T1000 (cell line): ENCODE measurements at places on chromosomes 16 and 17.

DNA sequence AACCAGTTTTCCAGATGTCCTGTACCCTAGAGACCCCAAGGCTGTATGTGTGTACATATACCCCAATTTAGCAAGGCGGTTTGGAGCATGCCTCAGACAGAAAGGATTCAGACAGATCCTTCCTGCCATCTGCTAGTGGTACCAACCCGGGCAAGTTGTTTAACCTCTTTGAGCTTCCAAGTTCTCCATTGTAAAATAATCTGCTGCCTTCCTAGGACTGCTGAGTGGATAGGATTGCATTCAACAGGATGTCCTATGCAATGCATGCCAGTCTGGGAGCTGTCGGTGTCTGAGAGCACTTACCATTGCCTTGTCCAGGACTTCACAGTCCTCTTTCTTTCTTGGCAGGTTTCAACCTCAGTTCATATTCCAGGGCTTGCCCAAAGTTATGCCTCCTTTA lies 1.9 kb downstream of the CDH13 start:
- DNase-seq: no peak

DNA sequence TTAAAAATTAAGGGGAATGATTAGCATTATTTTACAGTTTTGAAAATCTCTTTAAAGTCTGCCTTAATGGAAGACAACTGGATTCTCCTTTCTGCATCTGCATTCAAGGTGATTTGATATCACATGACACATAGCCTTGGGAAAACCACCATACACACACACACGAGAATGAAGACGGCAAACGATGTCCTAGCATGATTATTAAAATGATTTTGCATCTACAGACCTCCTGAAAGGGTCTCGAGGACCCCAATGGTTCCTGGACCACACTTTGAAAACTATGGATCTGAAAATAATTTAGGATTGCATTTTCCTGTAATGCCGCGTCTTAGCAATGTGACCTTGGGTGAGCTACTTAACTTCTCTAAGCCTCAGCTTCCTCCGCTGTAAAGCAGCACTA lies 11.8 kb upstream of the CHST4 start:
- no peak for DNase-seq

DNA sequence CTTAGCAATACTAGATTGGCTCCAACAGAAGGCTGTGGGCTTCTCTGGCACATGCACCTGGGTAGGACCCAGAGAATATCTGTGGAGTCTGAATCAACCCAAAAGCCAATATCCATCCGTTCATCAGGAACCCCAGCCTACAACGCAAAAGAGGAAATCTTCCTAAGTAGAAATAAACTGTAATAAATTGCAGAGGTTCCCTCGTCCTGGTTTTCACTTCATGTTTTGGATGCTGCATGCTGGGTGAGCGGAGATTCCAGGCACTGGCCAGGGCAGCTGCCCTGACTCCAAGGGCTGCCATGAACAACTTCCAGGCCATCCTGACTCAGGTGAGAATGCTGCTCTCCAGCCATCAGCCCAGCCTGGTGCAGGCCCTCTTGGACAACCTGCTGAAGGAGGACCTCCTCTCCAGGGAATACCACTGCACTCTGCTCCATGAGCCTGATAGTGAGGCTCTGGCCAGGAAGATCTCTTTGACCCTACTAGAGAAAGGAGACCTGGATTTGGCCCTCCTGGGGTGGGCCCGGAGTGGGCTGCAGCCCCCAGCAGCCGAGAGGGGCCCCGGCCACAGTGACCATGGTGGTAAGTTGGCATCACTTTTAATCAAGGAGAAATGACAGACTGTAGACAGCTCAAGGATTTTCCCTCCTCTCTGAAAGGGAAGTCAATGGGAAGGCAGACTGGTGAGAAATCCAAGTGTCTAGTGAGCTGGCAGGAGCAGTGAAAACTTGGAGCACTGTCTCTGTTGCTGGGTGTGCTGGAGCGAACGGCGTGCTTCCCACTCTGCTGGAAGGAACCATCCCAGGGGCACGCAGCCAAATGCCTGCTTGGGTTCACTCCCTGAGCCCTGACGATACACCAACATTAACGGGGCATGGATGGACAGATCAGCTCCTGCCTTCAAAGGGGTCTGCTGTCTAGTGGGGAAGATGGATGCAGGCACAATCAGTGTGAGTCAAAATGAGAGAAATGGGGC lies 10.7 kb upstream of the CIITA start:
- DNase-seq: no peak

DNA sequence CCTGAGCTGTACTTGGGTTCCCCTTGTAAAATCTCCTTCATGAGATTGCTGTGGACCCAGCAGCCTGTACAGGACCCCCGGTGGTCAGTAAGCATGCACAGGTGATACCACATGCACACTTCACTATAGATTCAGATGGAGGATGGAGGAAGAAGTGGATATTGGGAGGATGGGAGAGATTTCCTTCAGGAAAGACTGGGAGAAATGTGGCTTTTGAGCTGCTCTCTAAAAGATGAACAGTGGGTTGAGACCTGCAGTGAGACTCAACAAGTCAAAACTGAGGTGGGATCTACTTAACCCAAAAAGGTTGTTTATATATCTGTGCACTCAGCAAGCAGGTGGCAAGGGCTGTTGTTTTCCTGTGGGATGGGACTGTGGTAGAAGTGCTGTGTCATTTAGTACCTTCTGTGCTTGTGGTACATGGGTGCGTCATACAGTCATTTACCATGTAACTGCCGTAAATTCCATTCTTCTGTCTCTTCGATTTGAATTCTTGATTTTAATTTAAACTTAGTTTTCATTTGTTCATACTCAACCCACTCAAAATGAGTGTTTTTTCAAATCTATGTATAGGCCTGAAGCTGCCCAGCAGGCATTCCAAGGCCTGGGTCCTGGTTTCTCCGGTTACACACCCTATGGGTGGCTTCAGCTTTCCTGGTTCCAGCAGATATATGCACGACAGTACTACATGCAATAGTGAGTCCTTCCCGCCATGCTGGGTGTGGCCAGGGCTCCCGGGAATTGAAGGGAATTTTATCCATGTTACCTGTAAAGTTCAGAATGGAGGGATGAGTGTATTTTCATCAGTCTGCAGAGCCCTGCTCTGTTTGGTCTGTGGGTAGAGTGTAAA lies 6.9 kb downstream of the HERPUD1 start:
- DNase-seq: no peak

DNA sequence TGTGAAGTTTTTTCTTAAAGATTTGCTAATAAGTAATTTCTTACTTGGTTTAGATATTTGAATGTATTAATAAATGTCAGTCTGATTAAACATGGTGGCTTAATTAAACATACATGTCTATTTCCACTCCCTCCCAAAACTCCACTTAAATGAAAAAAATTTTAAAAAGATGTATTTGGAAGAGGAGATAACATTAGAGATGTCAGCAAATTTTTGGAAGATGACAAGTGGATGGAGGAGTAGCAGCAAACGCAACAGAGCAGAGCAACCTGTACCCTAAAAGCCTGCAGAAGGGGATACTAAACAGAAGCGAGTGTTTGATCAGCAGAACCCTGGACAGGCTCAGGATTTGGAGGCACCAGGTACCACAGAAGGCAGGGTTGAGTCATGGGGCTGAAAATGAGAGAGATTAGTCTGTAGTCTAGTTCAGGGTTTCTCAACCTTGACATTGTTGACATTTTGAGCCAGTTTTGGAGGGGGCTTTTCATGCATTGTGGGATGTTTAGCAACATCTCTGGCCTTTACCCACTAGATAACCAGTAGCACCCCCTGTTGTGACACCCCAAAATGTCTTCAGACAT lies 17.8 kb downstream of the LUC7L3 start:
- no peak for DNase-seq

DNA sequence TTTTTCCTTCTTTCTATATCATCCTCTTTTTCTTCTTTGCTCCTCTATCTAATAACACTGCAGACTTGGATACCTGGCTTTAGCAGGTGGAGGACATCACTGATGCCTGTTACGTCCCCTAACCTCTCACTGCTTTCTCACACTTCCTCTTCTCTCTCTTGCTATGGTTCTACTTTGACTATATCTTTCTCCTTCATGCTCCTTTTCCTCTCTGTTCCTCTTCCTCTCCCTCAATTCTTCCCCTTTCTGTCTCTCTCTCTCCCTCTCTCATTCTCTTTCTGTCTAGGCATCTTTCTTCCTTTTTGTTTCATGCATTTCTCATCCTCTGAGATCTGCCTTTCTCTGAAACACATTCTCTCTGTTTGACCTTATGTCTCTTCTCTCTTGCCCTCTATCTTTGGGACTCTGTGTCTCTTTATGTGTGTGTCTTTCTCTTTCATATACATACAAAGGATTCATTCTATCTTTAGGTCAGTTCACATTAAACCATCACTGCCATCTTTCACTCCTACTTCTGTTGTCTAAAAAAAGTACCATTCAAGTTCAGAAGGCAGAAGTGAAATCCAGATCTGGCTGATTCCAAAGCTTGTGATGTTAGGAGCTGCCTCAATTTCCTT lies 353.7 kb downstream of the SHISA9 start:
- DNase-seq: no peak

GRCh38 chr16:886802-887731 lies 83.7 kb downstream of the LMF1 start:
- DNase-seq: no peak

DNA sequence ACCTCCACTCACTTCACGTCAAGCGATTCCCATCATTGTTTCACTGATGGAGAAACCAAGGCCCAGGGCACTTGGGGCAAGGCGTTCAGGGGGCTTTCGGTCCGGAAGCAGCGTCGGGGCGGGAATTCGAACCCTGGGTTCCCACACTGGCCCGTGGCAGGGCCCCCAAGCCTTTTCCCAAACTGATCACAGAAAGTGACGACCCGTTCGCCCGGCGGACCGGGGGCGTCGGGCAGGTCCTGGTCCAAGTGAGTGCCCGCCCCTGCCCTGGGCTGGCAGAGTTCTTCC lies 856 bp upstream of the MON1B start:
- DNase-seq: no peak

DNA sequence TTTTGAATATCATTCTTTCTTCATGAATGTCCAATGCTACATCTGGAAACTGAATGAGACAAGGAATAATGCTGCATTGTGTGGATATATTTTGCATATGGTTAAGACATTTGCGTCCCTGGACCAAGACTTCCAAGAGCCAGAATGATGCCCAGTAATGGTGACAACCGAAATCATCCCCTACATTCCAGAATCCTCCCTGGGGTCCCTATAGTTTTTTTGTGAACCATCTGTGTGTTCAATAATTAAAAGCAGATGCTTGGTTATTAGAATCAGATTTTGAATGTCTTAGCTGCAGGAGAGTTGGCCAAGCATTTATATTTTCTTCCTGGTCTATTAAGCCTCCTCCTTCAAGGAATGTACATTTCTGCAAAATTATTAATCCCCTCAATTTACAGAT lies 426.7 kb upstream of the CDH8 start:
- no peak for DNase-seq

- DNase-seq: no peak
Measured at GRCh38 chr17:77744066-77744988, 214.2 kb upstream of the TNRC6C start.

- DNase-seq: no peak
Measured at GRCh38 chr16:50414152-50414551, 45.4 kb upstream of the BRD7 start.

- no peak for DNase-seq
Measured at GRCh38 chr17:82750241-82750908, 1.5 kb upstream of the TBCD start.

GRCh38 chr17:71502443-71502842 lies 618.4 kb upstream of the SOX9 start:
- DNase-seq: no peak

GRCh38 chr17:81097943-81098308 lies 63.0 kb downstream of the BAIAP2 start:
- peak; percentile 63 for DNase-seq

DNA sequence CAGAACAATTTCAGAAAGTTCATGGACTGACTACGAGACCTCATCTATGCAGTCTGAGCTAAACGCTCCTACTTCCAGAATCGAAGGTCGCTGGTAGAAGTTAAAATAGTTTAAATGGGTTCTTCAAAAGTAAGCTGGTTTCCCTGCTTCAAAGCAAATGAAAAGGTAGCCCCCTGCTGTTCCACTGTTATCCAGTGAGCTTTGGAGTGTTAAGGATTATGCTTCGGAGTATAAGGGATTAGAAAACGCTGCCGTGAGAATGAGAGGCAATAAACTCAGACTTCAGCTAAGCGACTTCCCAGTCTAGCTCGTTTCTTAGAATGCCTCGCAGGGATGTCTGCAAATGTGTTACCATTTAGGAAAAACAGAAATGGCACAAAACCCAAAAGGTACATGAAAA lies 12.4 kb downstream of the MLYCD start:
- DNase-seq: no peak

DNA sequence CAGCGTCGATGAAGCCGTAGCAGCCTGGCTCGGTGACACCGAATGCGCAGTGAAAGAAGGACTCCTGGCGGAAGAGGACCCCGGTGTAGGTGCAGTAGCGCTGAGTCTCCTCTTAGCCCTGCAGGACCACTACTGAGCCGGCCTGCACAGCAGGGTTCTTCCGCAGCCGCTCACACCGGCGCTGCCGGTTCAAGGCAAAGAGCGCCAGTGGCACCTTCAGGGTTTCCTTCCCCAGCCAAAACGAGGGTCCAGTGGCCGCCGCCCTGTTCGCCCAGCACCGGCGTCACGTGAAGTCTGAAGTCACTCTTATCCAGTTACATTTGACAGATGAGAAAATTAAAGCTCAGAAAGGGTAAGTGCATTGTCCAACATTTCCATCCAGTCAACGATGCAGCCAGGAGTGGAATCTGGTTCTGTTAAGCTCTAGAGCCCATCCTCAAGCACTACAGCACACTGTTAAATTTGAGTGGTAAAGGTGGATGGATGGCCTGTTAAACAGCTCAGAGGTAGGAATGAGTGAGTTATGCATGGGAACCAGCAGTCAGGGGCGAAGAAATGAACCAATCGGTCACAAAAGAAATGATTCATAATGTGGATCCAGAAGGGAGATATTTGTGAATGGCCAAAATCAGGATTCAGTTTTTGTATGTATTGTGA lies 50.2 kb upstream of the SMIM36 start:
- DNase-seq: no peak

DNA sequence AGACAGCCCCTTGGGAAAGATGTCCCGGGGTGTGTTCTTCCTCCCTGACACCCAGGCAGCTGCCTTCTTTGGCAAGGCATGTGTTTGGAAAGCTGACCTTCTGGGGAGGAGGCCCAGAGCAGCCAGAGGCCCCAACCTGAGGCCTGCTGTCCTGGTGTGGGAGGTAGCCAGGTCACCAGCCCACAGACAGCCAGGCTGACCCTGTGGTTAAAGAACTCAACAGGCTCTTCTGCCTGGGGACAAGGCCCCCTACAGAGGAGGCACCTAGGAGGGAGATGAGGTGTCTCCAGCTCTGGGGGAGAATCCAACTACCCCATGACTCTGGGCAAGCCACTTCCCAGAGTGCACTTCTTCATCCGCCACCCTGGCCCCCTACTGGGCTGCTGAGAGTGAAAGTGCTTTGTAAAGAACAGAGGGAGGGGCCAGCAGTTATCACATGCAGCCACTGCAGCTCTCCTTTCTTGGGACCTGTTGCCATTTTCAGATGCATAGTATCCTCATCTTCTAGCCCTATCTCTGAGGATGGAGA lies 13.1 kb upstream of the SREBF1 start:
- peak; percentile 58 for DNase-seq
